Urinary bladder (tissue), 4 donors: ENCODE measurements at places on chromosomes 2 and 18. TPM values are rescaled to one million over a fixed set of nuclear protein-coding genes. Genes with fewer than 3 reads are reported as not detected.

DNA sequence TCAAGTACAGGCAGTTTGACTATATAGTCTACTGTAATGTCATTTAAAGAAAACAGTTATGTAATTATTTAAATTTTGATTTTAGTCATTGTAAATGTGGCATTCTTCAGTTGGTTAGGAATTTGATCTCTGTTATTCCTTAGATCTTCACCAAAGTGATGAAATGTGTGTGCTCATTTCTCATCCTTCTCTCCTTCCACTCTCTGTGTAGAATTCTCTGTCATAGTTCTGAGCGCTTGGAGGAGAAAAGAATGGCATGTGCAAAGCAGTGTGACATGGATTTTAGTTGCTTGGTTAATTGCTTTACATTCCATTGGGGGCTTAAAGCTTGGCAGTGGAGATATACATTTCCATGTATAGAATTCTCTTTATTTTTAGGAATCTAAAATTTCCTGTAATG is 14.8 kb downstream of the PIK3C3 start:
- DNase-seq, result no peak

GRCh38 chr2:96136129-96136720 is 2.1 kb downstream of the ASTL start:
- DNase-seq, result no peak

- no peak for DNase-seq
Measured at GRCh38 chr2:191836853-191837769, 9.8 kb downstream of the CAVIN2 start.

DNA sequence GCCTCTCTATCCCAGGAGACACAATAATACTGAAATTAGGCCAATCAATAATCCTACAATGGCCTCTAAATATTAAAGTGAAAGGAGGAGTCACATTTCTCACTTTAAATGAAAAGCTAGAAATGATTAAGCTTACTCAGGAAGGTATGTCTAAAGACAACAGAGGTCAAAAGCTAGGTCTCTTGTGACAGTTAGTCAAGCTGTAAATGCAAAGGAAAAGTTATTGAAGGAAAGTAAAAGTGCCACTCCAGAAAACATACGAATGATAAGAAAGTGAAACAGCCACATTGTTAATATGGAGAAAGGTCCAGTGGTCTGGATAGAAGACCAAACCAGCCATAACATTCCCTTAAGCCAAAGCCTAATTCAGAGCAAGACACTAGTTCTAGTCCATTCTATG is 9.5 kb downstream of the SESTD1 start:
- DNase-seq, result no peak

- DNase-seq, result no peak
Measured at GRCh38 chr18:31101183-31102024, 817 bp downstream of the DSC2 start.

DNA sequence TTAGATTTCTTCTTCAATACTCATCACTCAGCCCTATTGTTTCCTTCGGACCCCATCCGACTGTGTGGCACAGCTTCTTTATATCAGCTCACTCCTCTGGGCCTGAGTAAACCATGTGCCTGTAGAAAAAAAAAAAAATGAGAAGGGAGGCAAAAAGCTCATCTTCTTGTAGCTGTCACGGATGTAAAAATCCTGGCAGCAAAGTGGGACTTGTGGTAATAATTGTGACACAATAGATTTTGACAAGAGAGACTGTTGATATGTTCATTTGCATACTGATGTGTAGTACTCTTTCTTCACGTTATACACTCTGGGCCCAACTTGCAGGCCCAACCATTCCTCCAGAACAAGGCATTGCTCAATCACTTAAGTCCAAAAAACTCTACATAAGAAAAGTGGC is 270.0 kb upstream of the SMIM21 start:
- DNase-seq, result no peak

- no peak for DNase-seq
Measured at GRCh38 chr2:137231628-137232027, 466.3 kb downstream of the THSD7B start.

- no peak for DNase-seq
Measured at GRCh38 chr2:141569941-141570340, 560.9 kb downstream of the LRP1B start.

DNA sequence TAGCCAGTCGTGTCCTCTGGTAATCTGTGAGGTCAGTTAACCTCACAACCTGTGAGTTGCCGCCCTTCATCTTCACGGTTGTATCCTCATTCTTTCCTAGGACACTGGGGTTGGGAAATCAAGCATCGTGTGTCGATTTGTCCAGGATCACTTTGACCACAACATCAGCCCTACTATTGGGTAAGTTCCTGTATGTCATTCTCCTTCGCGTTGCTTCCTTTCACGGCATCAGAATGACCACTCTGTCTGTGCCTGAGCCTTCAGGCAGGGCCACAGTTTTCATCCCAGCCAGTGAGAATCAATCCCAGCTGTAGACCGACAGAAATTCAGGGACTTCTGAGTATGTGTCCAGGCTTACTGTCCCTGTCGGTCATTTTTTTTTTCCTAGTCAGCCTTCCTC is 67.1 kb downstream of the RAB31 start:
- no peak for DNase-seq

Gene TCF23
- 0.85 TPM for total RNA-seq

Gene NAT8
- not detected for total RNA-seq

Gene C1QL2
- not detected for total RNA-seq
